ENCODE measurements at places on chromosomes 4 and X. TPM values are rescaled to one million over a fixed set of nuclear protein-coding genes. Genes with fewer than 3 reads are reported as not detected.

DNA sequence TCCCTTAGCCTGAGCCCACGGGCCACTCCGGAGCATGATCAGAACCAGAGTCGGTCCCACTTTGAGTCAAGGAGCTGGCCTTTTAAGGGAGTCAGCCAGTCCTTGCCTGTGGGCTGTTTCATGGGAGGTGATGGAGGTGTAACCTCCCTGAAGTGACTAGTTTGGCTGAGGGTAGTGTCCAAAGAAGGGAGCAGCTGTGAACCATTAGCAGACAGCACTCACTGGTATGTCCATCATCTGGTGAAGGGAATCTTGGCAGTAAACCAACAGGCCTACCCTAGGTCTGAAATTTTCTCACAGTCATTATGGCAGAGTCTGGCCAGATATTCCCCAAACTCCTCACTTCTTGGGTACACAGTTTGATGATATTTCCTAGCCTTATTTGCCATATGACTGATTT, 12.3 kb upstream of the REPS2 start:
- DNase-seq = no peak

DNA sequence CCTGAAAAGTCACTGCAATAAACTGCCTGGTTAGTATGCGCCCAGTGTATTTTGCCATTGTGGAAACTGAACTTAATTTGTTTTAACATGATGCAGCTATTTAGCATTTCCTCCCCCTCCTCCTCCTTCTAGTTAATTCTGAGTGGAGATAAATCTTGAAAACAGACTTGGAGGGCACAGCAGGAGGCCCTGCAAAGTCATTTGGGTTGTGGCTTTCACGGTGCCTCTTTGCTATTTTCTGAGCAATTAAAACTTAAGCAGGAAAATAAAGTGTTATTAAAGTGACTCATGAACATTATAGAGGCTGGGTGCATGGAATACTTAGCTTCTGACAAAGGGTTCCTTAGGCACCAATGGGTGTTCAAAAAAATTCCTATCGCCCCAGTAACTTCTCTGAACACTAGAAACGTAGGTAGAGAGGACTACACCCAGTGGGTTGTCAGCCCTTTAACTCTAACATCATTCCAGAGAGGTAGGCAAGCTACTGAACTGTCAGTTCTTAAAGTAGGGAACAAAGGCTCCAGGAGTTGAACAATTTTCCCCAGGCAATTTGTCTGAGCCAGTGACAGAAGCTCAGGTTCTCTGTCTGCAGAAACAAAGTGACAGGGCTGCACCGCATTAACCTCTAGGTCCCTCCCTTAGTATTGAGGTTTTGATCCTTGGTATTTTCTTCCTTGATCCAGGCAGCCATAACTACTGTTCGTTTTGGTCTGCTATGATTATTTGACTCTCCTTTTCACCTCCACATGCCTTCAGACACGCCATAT, 158.3 kb upstream of the KIT start:
- peak; percentile 61 for DNase-seq

Gene AP1AR
- 8.3 TPM for total RNA-seq

Gene GABRB1
- not detected for total RNA-seq

DNA sequence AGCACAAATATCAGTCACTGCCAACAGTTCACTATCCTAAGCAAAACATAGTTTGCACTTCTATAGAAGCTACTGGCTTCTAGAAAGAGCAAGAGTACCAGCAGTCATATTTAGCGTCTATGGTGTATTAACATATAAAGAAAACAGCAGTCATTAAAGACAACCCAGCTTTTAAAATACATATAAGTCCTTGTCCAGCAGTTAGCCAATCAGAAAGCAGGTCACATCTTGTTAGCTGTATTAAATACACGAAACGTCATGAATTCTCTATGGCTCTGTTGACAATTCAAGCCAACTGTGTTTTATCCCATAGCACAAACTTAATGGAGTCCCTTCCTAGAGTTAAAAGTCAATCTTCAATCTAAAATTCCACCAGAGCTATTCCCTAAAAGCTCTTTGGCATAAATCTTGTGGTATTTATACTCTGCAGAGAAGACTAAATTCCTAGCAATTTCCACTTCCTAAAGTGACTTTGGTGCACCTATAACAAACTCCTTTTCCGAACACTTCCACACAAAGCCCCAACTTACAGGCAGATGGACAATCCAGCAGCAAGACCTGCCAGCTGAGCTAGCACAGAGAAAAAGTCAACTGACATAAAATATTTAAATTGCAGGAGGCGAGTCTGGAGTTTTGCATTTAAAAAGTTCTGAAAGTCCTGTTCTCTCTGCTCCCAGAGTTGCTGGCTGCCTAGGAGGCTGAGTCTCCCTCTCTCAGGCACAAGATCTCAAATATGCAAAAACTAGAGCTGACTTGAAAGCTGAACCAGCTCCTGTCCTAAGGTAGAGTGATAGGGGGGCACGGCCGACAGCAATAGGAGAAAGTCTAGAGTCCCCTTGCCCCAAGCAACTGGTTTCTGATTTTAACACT, 1.3 kb downstream of the LDB2 start:
- no peak for DNase-seq

DNA sequence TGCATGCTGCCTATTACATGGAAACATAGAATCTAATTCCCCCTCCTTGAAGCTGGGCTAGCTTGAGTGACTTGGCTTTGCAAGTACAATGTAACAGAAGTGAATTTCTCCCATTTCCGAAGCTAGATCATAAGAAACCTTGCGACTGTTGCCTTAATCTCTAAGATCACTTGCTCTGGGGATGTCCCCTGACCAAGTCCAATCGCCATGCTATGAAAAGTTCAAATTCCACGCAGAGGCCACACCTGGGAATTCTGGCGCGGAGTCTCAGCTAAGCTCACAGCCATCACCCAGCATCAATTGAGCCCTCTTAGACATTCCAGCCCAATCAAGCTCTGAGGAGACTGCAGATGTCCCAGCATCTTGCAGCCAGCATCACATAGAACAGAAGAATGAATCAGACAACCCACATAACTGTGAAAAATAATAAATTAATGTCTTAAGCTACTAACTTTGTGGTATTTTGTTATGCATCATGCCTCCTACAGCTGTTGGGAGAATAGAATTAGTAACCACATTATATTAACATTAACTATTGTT, 27.0 kb downstream of the GPM6A start:
- no peak for DNase-seq

Gene FRMPD4
- total RNA-seq = not detected

DNA sequence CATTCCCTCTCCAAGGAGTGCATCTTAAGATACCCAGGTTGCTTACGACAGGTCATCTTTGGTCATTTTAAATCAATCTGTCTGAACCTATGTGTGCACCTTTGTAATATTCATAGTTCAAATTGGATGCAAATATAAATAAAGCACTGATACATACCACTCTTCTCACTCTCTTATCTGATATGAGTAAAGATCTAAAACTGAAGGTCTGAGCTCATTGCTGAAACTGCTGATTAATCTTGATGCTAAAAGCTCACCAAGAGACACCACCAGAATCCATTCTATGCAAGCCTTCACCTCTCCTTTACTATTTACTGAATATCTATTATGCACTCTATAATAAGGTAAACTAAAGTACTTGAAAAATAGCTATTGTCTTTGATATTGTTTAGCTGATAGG, 16.6 kb downstream of the HSD17B13 start:
- DNase-seq = no peak

DNA sequence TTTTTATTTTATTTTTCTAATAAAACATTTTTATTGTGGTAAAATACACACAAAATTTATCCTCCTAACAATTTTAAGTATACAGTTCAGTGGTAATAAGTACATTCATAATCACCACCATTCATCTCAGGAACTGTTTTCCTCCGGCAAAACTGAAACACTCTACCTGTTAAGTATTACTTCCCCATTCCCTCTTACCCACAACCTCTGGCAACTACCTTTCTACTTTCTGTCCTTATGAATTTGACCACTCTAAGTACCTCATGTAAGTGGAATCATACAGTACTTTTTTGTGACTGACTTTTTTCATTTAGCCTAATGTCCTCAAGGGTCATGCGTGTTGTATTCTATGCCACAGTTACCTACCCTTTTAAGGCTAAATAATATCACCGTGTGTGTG, 21.1 kb upstream of the HSFX4 start:
- DNase-seq = no peak

Gene H2BW1
- total RNA-seq = not detected

Gene LRCH2
- total RNA-seq = 0.54 TPM

Measured in hematopoietic multipotent progenitor cell (in vitro differentiated cells).